ENCODE measurements at places on chromosomes 1 and 21.

GRCh38 chr1:108829498-108829916 is 27.4 kb downstream of the AKNAD1 start:
- DNase-seq = no peak

GRCh38 chr1:185735701-185736064 is 1.5 kb downstream of the HMCN1 start:
- DNase-seq = no peak

DNA sequence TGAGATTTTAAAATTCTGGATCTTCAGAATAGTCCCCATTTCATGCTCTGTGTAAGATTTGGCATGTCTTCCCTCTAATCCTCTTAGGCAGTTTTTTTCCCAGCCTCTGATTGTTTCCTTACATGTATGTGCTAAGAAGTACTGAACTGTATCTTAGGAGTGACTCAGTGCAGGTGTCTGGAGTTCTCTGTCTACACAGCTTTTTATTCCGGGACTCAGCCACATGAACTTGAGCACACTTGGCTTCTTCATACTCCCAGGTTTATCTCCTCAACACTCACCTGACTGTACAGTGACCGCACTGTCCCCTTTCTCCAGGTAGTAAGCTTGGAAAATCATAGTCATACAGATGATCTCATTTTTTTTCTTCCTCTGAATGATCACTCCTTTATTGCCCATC is 50.7 kb downstream of the SYT14 start:
- no peak for DNase-seq

GRCh38 chr1:226588484-226588883 is 39.9 kb downstream of the STUM start:
- DNase-seq = no peak

GRCh38 chr1:43329995-43330751 is 7.4 kb upstream of the MPL start:
- peak; percentile 75 for DNase-seq

- no peak for DNase-seq
Observed at GRCh38 chr1:117707371-117707770, 101.5 kb downstream of the TENT5C start.

DNA sequence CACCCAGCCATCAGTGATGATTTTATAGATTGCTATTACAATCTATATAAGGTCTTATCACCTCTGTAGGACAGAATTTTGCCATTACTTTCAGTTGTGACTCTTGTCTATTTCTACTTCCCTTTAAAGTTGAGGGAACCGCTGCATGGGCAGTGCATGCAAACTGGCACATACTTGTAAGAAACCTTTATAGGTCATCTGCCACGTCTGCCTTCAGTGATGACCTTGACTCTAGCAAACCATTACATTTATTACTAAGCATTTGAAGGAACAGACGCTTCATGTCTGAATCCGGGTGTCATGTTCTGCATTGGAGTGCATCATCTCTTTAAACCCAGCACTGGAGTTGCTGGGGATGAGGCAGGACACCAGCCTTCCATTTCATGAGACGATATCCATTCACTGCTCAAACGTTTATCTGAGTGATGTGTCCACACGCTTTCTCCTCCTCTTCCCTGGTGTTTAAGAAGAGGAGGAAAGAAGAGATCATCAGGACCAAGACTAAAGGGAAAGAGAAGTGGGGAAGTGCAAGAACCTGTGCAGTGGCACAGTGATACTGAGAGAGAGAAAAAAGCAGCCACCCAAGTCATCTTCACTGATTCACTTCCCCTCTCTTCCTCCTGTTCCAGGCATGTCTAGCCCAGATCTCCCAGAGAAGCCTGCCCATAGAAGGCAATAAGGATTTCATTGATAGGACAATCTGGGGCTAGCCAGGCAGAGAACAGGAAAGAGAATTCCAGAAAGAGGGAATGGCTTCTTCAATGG is 14.1 kb downstream of the CCSAP start:
- no peak for DNase-seq

DNA sequence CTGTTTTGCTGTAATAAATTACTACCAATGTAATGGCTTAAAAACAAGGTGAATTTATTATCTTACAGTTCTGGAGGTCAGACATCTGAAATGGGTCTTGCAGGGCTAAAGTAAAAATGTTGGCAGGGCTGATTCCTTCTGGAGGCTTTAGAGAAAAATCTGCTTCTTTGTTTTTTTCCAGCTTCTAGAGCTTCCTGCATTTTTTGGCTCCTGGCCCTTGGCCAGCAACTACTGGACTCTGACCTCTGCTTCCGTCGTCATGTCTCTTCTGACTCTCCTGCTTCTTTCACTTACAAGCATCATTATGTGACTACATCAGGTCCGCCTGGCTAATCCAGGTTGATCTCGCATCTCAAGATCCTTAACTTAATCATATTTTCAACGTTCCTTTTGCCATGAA is 350.9 kb downstream of the S1PR1 start:
- DNase-seq = no peak

DNA sequence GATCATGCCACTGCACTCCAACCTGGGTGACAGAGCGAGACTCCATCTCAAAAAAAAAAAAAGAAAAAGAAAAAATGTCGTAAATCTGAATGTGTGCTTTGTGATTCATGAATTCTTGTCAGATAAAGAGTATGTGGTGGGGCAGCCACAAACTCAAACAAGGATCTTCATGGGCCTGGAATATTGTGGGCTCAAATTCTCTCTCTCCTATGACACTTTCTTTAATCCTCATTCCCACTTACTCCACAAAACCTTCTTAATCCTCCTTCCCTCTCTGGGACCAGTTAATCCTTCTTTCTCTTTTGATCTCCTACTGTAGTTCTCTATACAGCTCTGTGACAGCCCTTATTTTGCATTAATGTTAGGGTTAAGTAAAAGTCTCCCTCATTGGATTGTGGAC is 112.3 kb downstream of the AK5 start:
- DNase-seq = no peak

DNA sequence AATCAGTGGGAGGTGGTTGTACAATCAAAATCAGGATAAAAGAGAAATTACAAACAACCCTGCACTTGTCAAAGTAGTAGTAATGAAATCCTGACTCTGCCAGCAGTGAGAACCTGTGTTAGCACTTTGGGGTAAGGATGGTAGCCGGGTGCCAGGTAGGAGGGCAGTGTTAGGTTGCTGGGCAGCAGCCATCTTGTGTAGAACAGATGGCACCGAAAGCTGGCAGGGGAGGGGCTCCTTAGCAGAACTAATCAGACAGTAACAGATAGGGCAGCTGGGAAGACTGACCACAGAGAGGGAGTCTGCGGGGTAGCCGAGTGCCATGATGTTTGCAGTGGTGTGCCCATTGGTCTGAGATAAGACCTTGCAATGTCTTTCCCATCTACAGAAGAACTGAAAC is 137.3 kb downstream of the SDCCAG8 start:
- DNase-seq = no peak

GRCh38 chr21:43933680-43934079 is 68.7 kb downstream of the AGPAT3 start:
- DNase-seq = no peak

DNA sequence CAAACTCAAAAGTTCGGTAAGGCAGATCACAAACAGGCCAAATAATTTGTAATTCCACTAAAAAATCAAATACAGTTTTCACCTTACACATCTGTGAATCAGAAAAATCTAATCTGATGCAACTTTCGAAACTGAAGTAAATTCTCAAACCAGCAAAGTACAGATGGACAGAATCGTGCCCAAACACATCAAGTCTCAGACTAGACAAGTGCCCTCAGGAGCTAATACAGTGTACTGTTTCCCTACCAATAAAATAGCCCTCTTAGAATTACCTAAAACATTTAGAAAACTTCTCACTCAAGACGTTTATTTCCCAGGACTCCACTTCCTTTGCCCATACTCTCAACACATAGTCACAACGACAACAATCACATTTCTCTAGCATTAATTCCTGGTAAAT is 134.2 kb downstream of the SMYD2 start:
- DNase-seq = no peak

DNA sequence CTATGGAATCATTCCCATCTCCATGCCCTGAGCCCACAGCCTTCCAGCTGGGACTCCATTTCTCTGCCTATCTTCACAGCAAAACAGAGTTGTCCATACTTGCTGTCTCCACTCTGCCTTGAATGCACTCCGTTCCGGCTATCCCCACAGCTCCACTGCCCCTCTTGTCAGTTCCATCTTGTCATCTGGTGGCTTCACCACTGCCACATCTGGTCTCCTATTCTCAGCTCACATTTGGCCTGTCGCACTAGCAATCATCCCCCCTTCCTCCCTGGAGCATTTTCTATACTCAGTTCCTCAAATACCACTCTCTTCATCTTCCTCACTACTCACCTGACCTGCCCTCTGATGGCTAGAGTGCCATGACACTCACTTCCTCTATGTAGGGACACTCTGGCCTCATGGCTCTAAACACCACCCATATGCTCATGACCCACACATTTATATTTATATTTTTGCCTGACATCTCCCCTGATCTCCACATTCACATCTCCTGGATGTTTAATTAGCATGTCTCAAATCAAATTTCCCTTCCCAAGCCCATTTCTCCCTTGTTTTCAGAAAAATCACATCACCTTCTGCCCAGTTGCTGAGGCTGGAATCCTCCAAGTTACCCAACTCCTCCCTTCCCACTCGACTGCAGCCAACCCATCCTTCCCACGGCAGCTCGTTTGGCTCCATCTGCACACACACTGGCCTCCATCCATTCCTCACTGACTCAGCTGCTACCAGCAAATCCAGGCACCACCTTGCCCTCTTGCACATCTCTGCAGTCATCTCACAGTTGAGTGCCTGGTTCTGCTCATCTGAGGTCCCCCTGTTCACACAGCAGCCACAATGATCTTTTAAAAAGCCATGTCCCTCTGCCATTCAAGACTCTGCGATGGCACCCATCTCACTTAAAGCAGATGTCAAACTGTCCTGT is 6.1 kb downstream of the ZNF692 start:
- peak; percentile 12 for DNase-seq

DNA sequence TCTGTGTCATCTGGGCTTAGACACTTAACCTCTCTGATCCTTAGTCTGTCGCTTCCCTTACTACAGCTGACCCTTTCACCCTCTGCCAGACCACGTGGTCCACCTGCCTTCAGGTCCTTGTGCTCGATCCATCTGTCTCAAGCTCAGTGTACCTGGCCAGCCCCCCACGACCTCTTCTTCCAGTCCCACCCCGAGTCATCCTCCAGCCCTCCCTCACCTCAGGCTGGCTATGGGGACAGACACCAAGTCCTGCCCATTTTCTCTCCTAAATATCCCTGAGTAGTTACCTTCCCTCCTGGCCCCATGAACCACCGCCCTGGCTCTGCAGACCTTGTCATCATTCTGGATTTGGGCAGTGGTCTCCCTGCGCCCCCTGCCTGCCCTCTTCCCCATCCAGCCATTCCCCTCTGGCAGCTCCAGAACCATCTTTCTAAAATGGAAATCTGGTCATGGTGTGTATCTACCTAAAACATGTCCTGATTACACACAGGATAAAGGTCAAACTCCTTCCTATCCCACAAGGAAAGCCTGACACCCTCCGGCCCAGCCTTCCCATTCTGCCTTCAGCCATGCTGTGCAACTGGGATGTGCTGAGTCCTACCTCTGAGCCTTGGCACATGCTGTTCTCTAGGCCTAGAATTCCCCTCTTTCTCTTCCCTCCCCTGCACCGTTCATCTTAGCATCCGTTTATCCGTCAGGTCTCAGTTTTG is 107.6 kb downstream of the EPHB2 start:
- DNase-seq = no peak

- no peak for DNase-seq
Observed at GRCh38 chr1:177092001-177092400, 72.5 kb downstream of the ASTN1 start.

- no peak for DNase-seq
Observed at GRCh38 chr1:202034149-202034682, 23.8 kb downstream of the ELF3 start.

GRCh38 chr1:23102289-23102688 is 66.4 kb downstream of the LUZP1 start:
- no peak for DNase-seq

- DNase-seq = no peak
Observed at GRCh38 chr21:45403133-45403824, 1.7 kb upstream of the COL18A1 start.

- DNase-seq = no peak
Observed at GRCh38 chr21:29386803-29387202, 88.1 kb downstream of the BACH1 start.

GRCh38 chr1:156060937-156061636 is at the start of gene RAB25:
TSS of gene RAB25 (plus strand) at chr1:156061160. CDS start at chr1:156061401, 241 bp downstream.
- no peak for DNase-seq

GRCh38 chr1:211830055-211830327 is 572 bp downstream of the LPGAT1 start:
- peak; percentile 28 for DNase-seq

DNA sequence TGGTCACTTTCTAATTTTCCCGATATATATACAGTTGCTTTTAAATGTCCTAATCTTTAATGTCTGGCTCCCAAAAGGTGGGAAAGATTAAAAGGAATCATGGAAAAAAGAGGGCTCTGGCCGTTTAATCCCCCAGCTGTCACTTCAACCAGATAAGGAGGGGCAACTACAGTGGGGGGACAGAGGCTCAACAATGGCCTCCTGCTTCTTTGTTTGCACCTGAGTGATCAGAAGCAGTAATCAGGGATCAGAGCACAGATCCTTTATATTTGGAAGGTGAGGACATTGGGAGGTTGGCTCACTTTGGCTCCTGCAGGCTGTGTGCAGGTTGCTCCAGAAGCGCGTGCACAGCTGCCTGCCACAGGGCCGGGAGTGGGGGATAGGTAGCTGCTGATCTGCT is 212.8 kb downstream of the FMN2 start:
- no peak for DNase-seq

DNA sequence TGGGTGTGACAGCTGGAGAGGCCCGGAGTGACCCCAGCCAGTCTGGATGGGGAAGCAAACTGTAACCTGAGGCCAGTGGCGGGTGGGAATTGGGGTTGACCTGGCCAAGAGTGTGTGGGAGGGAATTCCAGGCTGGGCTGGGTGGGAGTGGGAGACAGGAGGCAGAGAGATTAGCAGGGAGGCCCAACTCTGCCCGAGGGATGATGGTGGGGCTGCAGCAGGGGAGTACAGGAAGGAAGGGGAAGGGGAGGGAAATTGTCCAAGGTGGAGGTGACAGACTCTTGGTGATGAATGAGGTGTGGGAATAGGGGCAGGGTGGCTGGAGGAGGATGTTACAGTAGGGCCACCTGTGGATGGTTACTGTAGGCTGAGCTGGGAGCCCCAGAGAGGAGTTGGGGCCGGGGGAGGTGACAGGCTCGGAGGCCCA is 40.4 kb downstream of the HUNK start:
- DNase-seq = no peak

GRCh38 chr1:3116150-3116510 is 47.1 kb downstream of the PRDM16 start:
- no peak for DNase-seq

GRCh38 chr1:118302145-118302544 is 117.1 kb upstream of the SPAG17 start:
- no peak for DNase-seq

GRCh38 chr1:27961646-27962221 is 2.0 kb downstream of the XKR8 start:
- no peak for DNase-seq

GRCh38 chr1:223215026-223215425 is 72.0 kb upstream of the TLR5 start:
- no peak for DNase-seq

- no peak for DNase-seq
Observed at GRCh38 chr1:7579831-7580804, 191.0 kb upstream of the VAMP3 start.
